ENCODE measurements at places on chromosomes 5 and 9.

DNA sequence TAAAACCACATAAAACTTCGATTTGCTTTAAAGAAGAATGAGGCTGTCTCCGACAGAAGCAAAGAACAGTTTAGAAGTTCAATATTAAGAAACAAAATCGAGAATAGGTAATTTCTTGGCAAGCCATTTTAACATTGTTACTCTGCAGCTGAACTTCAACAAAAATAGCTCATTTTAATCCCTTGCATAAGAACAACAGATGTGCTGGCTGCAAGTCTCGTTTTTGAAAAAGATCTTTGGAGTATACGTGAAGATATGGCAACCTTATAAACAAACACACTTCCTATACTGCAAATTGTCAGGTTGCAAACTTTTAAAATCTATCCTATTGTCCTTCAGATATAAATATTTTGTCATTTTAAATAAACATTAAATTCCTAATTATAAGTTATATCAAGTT, 71.5 kb downstream of the FBN2 start:
- no peak for DNase-seq

DNA sequence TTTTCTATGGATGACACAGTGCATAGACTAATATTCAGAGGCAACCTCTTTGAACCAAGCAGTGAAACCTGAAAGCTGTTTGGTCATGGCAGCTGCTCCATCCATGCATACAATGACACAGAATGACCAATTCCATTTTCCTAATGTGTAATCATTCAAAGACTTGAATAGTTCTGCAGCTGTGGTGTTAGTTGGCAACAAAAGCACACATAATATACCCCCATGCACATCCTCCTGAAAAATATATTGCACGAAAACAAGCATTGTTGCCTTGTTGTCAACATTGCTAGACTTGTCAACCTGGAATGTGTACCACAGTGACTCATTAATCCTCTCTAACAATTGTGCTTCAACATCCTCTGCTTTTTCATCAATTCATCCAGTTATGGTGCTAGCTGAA, 71.0 kb upstream of the SEMA6A start:
- no peak for DNase-seq

DNA sequence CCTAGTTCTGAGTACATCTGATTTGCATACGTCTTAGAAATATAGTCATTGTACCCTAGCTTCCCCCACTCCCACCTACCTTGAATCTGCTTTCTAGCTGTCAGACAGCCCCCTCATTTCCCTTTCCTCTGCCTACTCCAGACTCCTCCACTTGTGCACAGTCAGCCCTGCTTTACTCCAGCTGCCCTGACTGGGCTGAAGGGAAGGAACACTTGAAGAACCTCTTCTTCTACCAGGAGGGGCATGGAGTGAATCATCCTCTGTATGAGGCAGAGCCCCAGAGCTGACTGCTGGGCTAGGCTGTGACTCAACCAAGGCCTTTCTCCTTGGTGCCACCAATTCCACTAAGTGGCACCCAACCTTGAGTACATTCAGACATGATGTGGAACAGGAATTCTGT, 18.1 kb upstream of the ZFR start:
- DNase-seq: peak; percentile 88

- DNase-seq: no peak
Observed at GRCh38 chr5:8156706-8157105, 287.8 kb downstream of the MTRR start.

DNA sequence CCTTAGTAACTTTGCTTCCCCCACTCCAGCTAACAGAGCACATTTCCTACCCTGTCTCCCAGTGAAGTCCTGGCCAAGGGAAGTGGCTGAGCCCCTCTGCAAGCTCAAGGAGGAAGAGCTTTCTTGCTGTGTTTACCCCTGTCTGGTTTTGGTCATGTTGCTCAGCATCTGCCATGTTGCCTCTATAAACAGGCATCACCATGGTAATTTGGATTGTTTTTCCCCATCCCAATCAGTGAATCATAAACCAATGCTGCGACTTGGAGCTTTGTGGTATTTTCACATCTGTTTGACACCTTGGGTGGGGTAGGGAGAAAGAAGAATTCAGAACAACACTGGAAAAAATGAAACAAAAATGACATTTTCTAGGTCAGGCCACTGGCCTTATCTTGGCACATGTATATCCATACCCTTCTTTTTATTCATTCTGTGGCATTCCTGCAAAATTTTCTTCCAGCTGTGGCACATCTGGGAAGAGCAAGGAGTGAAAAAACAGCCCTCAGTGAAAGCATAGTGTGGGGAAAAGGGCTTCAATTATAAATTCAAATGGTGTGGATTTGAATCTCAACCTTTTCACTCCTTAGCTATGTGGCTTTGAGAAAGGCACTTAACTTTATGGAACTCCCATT, 42.5 kb downstream of the SLIT3 start:
- no peak for DNase-seq

DNA sequence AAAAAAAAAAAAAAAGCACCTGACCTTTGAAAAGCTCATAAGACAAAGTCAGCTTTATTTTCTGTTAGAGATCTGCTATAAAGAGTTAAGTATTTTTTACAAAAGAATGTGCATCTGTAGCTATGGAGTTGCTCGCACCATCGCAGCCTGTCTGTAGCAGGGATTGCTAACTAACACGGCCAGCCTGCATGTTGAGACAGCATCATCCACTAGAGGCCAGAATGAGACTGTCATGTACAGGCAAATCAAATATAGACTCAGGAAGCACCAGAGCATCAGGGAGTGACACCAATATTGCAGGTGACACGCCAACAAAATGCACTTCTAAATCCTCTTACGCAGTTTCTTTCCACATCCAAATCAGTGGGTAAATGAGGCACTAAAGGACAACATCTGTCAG, 136.3 kb upstream of the RASEF start:
- peak; percentile 19 for DNase-seq

DNA sequence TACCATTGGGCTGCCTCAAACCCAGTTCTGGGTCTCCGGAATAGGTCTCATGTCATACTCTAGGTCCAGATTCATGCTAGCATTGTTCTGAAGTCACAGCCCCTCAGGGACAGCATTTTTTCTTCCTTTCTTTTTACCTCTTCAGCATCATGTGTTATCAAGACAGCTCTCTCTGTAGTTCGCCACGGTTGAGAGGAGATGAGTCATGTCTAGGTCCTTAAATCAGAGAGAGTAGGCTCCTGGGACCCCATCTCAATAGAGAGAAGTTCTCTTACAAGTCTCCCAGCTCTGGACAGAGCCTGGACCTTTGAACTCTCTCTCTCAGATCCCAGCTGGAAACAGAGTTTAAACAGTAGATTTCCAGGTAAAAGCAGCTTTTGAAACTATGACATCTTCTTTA, 332.4 kb upstream of the CD180 start:
- no peak for DNase-seq

All from suppressor macrophage treated with lipopolysaccharide for 1 hour (primary cell).